T-helper 17 cell (primary cell): ENCODE measurements at places on chromosomes 5 and 9. TPM values are rescaled to one million over a fixed set of nuclear protein-coding genes. Genes with fewer than 3 reads are reported as not detected.

Gene MTX3
- total RNA-seq, result 19.7 TPM

Gene AK8
- not detected for total RNA-seq

Gene PRPF4
- 17.0 TPM for total RNA-seq

Gene SLC46A2
- 0.47 TPM for total RNA-seq

Gene SETX
- total RNA-seq, result 58.3 TPM

Gene DMRT3
- total RNA-seq, result not detected

Gene MUSK
- total RNA-seq, result not detected

Gene PPP3R2
- total RNA-seq, result not detected

Gene IFNW1
- not detected for total RNA-seq

Gene IGFBPL1
- not detected for total RNA-seq

Gene ANGPTL2
- not detected for total RNA-seq

Gene SLC6A19
- not detected for total RNA-seq

Gene S1PR3
- total RNA-seq, result 0.05 TPM
